ENCODE measurements at places on chromosomes 1 and 21.

- DNase-seq: no peak
Observed at GRCh38 chr1:41874903-41875411, 43.8 kb downstream of the HIVEP3 start.

DNA sequence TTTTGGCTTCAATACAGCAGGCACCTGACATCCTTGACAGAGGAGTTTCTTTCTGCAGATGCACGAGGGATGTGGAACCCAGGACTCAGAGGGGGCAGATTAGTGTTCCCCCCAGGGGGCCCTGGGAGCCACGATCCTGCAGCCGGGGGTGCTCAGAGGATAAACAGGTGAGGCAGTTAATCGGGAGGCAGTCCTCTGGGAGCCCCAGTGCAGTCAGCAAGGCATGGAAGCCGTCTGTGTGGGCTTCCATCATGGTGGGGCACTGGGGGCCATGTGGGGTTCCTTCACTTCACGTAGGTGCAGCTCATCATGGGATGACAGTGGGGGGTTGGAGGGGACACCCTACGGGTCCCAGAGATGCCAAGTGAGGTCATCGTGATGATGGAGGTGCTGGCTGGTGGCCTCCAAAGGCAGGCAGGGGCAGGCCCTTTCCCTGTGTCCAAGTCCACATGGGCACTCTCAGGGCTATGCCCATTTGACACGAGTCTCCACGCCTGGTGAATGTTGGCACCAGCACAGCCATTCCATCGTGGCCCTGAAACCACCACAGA is 59.3 kb upstream of the ABCG1 start:
- no peak for DNase-seq

- no peak for DNase-seq
Observed at GRCh38 chr1:160935527-160936258, 18.9 kb downstream of the ITLN2 start.

- DNase-seq: no peak
Observed at GRCh38 chr1:17123196-17124045, 4.2 kb upstream of the PADI2 start.

- DNase-seq: no peak
Observed at GRCh38 chr21:38211321-38211720, 45.5 kb upstream of the KCNJ15 start.

DNA sequence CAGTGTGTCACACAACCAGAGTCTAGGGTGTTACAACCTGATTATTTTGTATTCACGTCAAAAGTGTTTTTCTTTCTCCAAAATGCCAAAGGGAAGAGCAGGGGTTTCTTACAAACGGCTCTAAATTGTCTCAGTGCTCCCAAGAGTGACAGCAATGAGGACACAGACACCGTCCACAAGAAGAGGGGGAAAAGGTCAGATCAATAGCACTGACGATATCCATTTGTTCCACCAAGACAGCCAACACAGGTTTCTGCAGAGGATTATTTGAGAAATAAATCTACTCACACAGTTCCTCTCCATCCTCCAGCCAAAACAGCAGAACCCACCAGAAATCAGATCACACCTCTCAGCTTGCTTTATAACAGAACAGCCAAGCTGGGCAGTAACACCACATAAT is 193.9 kb downstream of the SEC16B start:
- no peak for DNase-seq

DNA sequence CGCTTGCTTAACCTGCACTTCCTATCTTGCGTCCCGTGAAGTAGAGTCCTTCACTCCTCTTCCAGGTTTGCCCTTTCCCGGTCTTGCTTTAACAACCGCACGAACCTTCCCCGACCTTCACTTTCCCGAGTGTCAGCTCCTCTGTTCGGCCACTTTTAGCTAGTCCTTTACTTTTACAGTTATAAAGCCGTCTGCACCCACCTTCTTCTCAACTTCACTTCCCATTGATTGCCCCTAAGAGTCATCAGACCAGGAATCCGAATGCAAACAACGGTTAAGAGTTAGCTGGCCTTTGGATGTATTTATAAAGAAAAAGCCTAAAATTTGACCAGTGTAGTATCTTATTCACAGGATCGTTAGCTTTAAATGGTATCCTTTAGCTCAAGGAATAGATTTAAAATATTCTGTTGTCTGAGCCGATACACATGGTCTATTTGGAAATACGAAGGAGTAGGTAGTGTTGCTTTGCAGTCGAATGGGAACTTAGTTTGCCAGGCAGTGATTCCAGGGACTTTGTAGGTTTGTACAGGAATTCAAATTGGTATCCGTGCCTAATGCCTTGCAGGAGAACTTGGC is 1.4 kb downstream of the PPP2R5A start:
- DNase-seq: no peak

DNA sequence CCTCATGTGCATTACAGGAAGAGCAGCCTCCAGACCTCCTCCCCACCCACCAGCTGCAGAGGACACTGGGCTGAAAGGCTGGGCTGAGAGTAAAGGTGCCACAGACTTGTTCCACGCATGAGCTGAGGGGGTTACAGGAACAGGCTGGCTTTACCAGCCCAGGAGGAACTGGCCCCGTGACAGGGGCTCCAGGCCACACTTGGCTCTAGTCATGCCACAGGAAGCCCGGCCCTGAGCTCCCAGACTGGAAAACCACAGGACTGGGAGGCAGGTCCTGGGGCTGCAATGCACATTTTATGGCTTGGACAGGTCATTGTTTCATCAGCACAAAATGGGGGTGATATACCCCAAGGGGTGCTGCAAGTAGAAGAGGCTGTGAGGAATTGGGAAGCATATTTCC is 35.6 kb downstream of the GPA33 start:
- no peak for DNase-seq

DNA sequence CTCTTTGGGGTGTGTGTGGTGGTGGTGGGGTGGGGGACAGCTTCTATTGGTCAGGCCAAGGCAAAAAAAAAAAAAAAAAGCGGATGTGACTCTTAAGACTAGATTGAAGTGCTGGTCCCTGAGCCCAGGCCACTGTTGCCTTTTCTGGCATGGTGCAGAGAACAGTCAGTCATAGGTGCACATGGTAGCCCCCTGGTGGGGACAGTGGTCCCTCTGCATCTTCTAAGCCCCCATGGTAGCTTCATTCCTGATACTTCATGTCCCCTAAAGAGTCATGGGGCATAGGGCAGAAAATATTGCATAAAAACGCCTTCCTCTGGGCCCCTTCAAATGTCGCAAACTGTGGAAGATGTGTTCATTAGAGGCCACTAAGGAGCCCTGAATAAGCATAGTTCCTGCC is 371.8 kb downstream of the NPHP4 start:
- DNase-seq: no peak

GRCh38 chr1:225654277-225654597 is 1.3 kb upstream of the ENAH start:
- no peak for DNase-seq

DNA sequence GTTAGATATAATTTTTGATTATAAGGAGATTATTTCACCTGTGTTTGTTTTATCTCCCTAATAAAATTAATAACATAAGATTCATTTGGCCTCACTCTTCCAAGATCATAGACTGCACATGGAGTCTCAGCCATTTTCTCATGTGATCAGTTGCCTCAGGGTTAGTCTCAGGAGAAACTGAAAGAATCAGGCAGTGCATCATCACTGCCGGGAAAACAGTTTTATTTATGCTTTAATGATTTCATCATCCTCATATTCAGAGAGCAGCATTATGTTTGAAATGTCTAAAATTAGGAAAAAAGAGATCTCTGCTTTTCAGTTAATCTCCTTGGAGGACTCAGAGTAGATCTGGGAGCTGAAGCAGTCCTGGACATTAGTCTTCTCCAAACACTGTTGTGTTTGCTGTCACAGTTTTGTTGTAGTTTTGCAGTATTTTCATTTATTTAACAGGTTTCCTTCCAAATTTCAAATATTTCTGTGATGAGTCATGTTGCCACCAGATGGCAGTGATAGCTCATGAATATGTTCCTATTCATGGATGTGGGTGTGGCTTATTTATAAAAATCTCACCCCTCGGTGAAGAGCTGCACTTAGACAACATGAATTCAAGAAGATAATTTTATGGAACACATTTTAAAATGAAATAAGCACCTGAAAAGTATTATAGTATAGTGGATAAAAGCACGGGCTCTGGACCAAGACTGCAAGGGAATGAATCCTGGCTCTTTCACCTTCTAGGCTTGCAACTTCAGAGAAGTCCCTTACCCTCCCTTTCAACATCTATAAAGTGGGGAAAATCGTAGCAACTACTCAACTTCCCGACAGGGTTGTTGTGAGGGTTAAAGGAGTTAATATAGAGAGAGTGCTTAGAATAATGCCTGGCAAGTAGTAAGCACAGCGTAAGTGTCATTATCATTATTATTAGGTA is 31.2 kb downstream of the CHD1L start:
- no peak for DNase-seq

- DNase-seq: no peak
Observed at GRCh38 chr1:29842130-29842529, 605.8 kb downstream of the PTPRU start.

DNA sequence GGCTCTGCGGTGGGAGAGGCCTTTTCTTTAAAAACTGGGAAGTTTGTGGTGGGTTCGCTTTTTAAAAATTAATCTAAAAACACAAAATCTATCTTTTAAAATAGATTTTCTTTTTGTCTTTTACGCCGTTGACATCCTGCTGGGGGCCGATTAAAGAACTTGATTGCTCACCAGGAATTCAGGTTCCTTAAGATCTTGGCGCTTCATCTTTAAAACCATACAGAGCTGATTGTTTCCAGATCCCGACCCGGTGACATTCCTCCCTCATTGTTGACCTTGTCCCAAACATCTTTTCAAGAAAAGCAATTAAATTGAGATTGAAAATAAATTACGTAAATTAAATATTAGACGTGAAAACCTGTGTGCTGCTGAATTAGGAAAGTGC is 546 bp upstream of the ZNF697 start:
- DNase-seq: no peak

DNA sequence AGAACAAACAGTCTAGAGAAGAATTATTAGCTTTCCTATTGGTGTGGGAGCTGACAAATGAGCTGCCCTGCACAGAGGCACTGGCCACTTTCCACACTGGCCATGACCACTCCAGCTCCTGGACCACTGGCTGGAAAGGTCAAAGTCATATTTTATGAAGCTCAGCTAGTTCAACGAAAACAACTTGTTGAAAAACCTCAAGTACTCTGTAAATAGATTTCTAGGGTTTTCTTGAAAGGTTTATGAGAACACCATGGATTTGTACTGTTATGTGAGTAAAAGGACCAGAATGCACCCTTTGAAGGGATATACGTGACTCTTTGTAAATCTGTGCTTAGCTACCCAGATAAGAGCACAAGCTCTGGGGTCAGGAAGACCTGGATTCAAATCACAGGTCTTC is 54.5 kb upstream of the FGGY start:
- DNase-seq: no peak

GRCh38 chr1:113401728-113402127 is 11.4 kb downstream of the MAGI3 start:
- no peak for DNase-seq

DNA sequence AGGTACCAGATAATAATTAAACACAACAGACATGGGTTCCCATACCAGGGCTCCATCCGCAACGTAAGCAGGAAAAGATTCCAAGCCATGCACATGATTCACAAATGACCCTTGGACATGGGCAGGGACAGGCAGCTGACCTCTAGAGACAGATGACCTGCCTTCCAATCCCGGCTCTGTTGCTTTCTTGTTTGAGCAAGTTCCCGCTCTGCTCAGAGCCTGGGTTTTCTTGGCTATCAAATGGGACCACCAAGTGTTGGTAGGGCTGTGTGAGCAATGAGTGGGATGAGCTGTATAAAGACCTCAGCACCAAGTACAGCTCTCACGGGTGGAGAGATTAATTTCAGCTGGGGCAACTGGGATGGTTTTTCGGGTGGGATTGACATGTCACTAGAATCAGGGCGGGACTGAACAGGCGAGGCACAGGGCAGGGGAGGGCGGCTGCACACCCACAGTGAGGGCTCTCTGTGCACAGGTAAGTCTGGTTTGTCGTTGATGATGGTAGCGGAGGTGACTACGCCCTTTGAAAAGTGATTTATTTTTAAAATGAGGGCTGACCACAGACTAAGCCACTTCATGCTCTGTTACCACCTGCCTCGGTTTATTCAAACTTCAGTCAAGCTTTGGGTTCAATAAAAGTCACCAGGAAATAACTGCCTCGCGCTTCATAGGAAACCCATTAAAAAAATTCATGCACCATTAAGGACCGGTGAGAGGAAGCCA is 57.5 kb upstream of the IFFO2 start:
- no peak for DNase-seq

DNA sequence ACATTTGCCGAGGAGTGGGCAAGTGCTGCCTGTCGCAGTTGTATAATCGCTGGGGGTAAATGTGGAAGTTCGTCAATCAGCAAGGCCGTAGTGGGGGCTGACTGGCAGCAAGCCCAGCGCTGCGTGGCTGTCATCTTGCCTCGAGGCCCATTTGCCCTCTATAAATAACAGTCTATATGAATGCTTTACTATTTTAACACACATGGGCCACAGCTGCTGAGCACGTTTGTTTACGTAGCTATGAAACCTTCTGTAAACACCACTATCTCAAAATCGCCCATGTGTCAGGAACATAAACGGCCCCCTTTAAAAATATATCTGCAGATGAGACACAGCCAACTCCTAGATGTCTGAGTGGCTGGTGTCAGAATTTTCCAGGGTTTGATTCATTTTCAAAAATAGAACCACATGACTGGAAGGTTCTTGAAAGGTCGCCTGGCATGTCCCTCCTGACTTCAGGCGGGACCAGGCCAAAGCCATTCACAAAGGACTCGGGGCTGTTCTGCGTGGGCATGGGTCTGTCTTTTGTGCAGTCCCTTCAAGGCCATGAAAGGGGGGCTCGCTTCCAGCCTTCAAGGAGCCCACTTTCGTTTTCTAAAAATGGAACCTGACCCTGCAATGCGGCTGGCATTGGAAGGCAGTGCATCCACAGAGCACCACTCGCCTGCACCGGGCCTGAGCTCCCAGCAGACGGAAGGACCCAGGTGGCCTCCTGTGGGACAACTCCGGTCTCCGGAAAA is 205.5 kb downstream of the KCNJ6 start:
- DNase-seq: no peak

All from tibial artery (tissue), 4 donors.